ENCODE measurements at places on chromosomes 2 and 18. TPM values are rescaled to one million over a fixed set of nuclear protein-coding genes. Genes with fewer than 3 reads are reported as not detected.

- DNase-seq: no peak
Observed at GRCh38 chr2:128315122-128315828, 3.4 kb downstream of the HS6ST1 start.

DNA sequence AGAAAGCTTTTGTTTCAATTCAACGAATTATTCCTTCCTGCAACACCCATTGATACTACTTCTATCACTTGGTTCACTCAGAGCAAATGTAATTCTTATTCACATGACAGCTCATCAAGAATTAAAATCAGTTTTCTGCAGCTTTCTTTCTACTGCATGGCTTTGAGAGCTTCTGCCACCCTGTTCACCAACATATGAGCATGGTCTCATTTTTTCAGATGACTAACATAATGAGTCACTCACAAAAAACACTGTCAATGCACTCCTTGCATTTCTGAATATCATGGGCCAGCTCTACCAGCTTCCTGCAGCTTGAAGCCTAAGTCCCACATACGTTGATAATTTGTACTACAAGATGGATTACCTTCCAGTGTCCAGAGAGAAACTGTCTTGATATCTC, 342.9 kb downstream of the LRATD1 start:
- no peak for DNase-seq

GRCh38 chr2:240024766-240025165, 376 bp downstream of the NDUFA10 start:
- DNase-seq: no peak

GRCh38 chr2:33891616-33892015, 292.5 kb upstream of the FAM98A start:
- DNase-seq: no peak

DNA sequence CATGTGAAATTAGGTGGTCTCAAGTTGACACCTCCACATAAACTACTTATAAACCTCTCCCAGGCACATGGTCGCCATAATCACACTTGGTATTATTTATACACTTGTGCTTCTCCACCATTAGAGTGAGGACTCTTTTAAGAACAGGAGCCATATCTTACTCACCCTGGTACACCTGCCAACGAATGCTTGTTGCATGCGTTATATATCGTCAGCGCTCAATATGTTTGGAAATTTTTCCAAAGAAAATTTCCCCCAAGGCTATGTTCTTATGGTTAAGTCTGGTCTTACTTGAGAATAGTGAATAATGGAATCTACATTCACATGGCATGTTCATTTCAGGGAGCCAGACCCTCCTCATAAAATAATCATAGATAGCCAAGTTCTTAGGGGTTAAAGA, 271.7 kb downstream of the BCL11A start:
- DNase-seq: no peak

Gene ADRA2B
- 1.1 TPM for total RNA-seq

Gene DPYSL5
- 1.4 TPM for total RNA-seq

Gene NEMP2
- 6.8 TPM for total RNA-seq
